ENCODE measurements at places on chromosomes 12 and 14. TPM values are rescaled to one million over a fixed set of nuclear protein-coding genes. Genes with fewer than 3 reads are reported as not detected.
A peak's percentile ranks its signal among the peaks of the same experiment; 100 is the strongest.

Gene ABCC9
- total RNA-seq: 0.03 TPM

Gene NTN4
- 8.9 TPM for total RNA-seq

DNA sequence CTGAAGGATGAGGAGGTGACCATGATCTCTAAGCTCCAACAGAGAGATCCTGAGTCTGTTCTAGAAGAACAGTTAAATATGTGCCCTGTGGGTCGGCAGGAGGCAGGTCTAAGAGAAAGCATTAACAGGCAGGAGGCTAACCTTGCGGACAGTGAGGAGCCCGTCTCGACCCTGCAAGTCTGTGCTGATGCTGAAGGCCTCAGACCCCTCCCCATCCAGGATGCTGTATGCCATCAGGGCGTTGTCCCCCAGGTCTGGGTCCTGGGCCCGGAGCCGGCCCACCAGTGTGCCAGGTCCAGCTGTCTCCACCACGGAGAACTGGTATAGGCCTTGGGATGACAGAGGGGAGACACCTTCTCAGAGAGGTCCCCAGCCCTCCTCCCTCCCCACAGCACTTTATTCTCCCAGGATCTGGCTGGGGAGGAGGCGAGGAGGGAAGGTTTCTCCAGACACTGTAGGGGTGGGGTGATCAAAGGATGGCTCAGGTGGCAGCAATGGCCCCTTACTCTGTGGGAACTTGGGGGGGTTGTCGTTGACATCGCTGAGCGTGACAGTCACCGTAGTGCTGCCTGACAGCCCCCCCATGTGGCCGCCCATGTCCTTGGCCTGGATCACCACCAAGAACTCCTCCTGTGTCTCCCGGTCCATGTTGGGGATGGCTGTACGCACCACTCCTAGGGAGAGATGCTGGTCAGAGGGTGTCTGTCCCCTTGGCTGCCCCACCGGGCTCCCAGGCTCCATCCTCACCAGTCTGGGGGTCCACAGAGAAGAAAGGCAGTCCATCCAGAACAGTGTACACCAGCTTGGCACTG is 3.1 kb downstream of the CDH24 start:
- no peak for DNase-seq

Gene KLRK1
- total RNA-seq: not detected

- DNase-seq: peak; percentile 32
Observed at GRCh38 chr14:100076606-100077005, 11.4 kb downstream of the EVL start.

Gene DPPA3
- total RNA-seq: not detected

DNA sequence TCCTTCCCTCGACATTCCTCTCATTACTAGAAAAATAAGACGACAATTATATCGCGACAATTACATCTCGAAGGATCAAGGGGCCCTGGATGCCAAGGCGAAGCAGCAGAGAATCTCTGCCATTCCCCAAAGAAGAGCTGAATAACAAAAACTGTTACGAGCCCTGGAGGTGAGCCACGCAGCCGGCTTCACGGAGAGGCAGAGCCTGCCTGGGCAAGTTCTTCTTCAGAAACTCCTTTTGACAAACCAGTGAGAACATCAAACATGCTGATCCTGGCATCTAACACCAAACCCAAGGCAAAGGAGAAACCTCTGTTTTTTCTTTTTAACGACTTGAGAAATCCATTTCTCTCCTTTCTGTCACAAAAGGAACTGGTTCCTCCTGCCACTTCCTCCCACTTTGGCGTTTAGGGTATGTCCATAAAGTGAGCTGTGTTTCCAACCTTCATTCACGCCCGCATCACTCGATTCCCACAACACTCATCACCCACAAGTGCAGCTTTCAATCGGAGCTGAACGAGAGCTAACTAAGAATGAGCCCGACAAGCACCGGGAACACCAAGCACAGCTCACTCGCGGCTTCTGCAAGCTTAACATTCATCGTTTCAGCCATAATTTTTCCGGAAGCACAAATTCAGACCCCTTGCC is 21.5 kb downstream of the CCDC88C start:
- peak; percentile 87 for DNase-seq

DNA sequence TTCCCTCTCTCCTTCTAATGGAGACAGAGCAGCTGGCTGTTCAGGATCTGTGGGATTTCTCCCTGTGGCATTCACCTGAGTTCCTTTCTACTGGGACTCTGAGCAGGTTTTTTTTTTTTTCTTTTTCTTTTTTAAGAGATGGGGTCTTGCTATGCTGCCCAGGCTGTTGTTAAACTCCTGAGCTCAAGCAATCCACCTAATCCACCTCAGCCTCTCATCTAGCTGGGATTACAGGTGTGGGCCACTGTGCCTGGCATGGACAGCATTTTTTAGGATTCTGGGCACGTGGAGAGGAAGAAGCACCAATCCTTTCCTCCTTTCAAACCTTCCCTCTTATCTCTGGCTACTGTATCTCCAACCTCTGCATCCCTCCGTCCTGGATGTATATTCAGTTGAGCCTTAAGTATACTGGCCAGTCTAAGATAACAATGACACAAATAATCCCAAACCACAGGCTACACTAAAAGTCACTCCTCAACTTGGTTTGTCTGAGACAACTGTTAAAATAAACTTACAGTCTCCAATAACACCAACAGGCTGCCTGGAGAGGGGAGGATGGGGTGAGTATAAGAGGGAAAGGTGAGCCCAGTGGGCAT is 16.4 kb upstream of the CELA1 start:
- no peak for DNase-seq

GRCh38 chr12:112239881-112240280 is 114.5 kb downstream of the TRAFD1 start:
- DNase-seq: no peak

Gene CCDC177
- not detected for total RNA-seq

- DNase-seq: no peak
Observed at GRCh38 chr12:76545486-76545885, 14.1 kb downstream of the OSBPL8 start.

GRCh38 chr14:90518941-90519256 is 122.1 kb downstream of the CALM1 start:
- no peak for DNase-seq

- DNase-seq: no peak
Observed at GRCh38 chr14:55578511-55578910, 1.5 kb upstream of the KTN1 start.

Gene KRT78
- total RNA-seq: 0.32 TPM

DNA sequence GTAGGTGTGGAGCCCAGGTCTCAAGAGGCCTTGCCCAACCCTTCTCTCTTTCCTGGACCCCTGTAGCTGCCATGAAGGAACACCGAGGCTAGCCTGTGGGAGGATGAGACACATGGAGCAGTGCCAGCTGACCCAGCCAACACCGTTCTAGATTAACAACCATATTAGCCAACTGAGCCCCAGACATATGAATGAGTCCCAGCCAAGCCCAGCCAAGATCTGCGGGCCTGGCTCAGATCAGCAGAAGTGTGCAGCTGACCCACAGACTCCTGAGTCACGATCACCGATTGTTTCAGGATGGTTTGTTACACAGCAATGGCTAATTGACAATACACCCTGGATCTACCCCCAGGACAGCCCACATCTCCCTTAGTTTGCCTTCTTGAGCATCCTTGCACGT is 82.1 kb downstream of the NTF3 start:
- no peak for DNase-seq

- no peak for DNase-seq
Observed at GRCh38 chr14:104390221-104390931, 189.2 kb upstream of the C14orf180 start.

- peak; percentile 73 for DNase-seq
Observed at GRCh38 chr12:9363145-9363544, 154.9 kb upstream of the PZP start.

GRCh38 chr14:63209160-63209559 is 4.9 kb downstream of the RHOJ start:
- DNase-seq: peak; percentile 70

- peak; percentile 61 for DNase-seq
Observed at GRCh38 chr14:69712599-69713088, 54.3 kb upstream of the SRSF5 start.

DNA sequence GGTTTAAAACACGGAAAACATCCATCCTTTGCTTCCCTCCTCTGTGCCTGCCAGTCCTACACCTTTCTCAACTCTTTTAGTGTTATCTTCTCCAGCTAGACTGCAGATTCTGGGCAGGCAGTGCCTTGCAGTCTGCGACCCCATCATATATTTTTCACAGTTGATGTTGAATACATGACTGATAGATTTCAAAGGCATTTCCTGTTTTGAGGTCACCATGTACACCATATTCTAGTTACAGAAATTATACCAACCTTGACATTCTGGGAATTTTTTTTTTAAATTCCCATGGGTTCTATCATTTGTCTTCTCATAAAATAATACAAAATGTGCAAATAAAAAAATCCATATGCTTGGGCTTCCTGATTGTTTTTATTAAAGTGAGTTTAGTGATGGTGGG is 16.6 kb downstream of the SOCS2 start:
- DNase-seq: no peak

DNA sequence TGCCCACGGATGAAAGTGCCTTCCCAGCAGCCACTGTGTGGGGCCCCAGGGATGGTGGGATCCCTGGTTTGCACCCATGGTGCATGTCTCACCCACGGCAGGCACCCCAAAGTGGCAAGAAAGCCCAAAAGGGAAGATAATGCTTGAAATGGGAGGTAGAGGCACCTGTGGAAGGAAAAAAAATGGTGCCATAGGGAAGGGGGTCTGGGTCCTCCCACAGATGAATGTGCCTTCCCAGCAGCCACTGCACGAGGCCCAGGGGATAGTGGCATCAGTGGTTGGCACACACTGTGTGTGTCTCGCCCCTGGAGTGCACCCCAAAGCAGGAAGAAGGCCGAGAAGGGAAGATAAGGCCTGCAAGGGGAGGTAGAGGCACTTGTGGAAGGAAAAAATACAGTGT is 264.2 kb downstream of the ALG10 start:
- no peak for DNase-seq

- no peak for DNase-seq
Observed at GRCh38 chr14:93464271-93464670, 33.5 kb downstream of the UNC79 start.

GRCh38 chr12:105158876-105159275 is 51.3 kb downstream of the WASHC4 start:
- DNase-seq: no peak

Gene DBX2
- not detected for total RNA-seq

DNA sequence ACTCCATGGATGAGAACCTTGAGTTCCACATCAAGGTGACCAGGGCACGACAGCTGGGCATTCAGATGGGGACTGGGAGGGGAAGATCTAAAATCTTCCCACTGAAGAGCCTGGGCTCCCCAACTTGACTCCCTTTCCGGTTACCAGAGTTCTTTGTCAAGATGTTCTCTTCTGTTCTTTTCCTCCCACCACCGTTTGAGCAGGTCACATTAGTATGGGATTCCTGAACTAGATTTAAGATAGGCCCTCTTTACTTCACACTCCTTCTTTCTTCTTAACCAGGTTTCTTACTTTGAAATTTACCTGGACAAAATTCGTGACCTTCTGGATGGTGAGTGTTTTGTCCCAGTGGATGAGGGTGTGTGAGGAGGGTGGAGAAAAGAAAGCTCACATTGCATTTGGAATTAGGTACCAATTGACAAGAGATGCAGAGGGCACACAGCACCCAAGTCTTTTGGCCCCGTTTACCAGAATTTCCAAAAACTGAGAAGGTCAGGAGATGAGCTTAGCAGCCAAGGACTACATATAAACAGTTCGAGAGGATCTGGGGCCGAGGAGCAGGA is 14.4 kb downstream of the KIF5A start:
- no peak for DNase-seq

DNA sequence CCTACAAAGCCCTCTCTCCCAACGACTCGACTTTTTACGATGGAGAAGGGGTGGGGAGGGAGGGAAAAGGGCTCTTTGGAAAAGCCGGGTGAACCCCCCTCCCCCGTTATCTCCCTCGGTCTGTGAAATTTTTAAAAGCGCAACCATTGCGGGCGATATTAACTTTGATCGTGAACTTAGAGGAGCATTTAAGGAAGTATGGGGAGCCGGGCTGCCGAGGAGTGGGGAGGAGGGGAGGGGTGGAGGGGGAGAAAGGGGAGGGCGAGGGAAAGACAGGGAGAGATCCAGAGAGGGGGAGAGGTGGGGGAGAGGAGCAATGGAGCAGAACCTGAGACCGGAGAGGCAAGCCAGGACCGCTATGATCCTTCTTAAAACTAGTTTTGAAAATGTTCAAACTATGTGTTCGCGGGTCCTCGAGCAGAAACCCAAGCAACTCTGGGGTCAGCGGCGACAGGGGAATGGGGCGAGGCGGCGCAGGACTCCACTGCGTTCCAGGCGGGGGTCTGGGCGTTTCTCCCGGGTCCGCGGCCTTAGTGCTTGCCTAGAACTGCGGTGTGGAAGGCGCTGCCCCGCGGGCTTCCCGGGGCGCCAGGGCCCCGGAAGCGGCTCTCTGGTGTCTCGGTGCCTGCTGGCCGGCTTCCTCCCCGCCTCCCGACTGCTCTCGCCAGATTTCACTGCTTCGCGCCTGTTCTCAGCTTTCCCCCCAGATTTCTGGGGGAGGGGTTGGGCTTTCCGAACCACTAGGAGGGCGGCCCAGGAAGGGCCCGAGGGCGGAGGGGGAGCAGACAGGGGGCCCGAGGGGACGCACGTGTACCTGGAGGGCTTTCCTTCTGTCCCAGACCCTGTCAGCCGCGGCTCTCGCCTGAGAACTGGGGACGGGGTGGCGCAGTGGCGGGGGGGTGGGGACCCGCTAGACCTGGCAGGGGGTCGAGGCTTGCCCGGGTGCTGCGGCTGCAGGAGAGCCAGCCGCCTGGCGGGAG is at the start of gene HOTAIR:
HOTAIR (minus strand) TSS at position 871 of the 980 bp plus-strand sequence.
- DNase-seq: no peak

Gene OTX2
- total RNA-seq: not detected

Gene NDUFA12
- total RNA-seq: 189 TPM

- DNase-seq: no peak
Observed at GRCh38 chr14:72808564-72808963, 85.3 kb downstream of the DPF3 start.

DNA sequence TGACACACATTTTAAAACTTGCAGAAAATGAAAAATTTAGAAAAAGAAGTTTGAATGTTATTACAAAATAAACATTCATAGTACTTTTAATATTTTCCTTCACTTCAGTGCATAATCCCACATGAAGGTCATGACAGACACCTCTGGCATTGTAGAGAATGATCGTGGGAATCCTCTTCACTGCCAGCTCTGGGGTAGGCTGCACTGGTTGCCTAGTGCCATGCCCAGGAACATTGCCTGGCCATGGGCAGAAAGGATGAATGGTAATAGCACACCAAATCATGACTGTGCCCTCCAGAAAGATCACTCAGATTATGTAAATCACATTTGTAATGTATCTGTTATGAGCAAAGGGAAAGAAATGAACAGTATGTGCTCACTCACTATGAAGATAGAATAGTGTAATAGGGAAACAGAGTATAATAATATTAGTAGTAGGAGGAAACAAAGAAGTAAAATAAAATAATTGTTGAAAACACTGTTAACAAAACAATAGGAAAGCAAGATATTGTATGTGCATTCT is 161.6 kb downstream of the PLCZ1 start:
- no peak for DNase-seq

DNA sequence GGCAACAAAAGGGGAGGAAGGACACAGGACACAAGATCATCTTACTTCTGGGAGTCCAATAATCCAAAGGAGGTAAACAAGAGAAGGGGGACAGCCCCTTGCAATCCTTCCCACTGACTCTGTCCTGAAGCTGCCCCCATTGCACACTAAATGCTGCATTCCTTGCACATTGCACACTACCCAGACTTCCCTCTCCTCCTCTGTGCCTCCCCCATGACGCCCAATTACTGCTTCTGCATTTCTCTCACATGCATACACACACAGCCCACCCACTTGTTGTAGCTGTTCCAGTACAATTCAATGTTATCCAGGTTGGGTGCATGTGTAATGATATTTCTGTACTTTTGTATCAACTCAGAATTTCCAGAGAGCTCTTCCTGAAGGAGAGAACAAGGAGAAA is 5.5 kb downstream of the NDRG2 start:
- no peak for DNase-seq

- no peak for DNase-seq
Observed at GRCh38 chr12:112577473-112578329, 159.0 kb downstream of the PTPN11 start.
